GM12865 (cell line): ENCODE measurements at places on chromosomes 16 and 17.

DNA sequence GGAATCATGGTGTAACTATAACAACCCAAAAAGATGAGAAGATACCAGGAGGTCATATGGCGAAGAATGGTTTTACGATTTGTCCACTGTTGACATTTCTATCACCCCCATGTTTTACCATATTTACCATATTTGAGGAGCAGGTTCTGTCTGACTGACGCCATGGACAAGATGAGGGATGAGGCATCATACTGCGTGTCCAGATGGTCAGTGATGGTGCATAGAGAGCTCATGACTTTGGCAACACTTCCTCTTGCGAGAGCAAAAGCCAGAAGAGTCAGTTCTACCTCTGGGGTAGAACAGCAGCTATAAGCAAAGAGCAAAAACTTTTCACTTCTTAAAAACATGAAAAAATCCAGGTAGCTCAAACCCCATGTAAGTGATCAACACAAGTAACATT lies 38.3 kb downstream of the ZZEF1 start:
- no peak for DNase-seq

GRCh38 chr17:40366076-40366860 lies 1.7 kb upstream of the GJD3 start:
- DNase-seq, result no peak

DNA sequence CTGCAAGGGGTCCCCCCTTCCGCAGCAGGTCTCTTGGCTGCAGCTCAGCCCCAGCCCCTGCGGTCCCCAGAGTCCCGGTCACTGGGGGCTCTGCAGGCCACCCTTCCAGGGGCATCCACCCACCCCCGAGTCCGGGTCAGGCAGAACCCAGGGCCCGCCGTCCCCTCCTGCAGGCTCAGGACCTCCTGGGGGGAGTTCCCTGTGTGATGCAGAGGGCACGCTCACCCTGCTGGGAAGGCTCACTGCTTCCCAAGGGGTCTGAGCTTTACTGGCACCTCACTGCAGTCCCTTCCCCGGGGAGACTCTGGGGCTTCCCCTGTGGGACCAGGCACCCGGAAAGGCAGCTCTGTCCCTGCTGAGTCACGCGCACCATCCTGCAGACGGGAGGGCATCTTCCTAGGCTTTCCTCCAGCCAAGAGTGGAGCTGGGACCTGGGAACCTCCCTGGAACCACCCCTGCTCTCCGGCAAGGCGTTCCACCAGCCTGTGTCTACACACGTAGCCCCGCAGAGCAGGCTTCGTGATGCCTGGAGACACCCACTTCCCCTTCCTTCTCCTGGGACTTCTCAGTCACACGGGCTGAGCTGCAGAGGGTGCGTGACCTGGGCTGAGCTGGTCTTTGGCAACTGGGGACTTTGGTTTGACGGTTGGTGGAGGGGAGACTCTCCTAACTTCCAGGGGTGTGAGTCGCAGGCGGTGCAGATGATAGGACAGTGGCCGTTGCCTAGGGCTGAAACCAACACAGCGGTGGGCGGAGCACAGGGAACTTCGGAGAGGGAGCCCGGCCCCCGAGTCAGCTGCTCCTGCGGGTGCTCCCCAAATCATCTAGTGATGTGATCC lies 23.4 kb downstream of the SLC25A10 start:
- DNase-seq, result peak; percentile 58

- peak; percentile 35 for DNase-seq
Observed at GRCh38 chr17:42577140-42577531, 393 bp downstream of the PSMC3IP start.

- peak; percentile 69 for DNase-seq
Observed at GRCh38 chr16:84718-85406, 6.8 kb downstream of the MPG start.

DNA sequence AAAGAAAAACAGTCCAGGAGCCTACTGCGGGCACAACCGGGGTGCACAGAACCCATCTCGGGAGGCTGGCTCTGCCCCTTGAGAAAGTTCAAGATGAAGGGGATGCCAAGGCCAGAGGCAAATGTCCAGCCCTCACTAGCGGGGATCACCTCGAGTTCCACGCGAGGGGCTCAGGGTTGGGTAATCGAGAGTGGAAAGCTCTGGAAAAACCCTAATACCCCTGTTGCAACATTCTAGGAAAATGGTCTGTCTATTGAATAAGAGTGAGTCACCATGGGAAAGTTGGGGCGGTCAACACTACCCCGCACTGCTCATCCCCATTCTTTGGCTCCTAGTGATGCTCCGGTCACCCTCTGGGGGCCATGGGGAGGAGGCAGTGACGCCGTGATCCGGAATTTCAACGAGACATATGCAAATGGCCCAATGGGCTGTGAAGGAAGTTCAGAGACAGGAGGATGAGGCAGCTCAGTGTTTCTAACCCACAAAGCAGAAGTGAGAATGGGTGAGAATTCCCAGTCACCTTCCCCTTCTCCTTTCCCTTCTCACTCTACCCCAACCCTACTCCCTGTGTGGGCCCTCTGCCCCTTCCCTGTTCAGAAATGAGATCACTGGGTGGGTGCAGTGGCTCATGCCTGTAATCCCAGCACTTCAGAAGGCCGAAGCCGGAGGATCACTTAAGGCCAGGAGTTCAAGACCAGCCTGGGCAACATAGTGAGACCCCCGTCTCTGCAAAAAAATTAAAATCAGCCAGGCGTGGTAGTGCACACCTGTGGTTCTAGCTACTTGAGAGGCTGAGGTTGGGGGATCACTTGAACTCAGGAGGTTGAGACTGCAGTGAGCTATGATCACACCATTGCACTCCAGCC lies 22.4 kb downstream of the SOCS3 start:
- DNase-seq, result peak; percentile 83

DNA sequence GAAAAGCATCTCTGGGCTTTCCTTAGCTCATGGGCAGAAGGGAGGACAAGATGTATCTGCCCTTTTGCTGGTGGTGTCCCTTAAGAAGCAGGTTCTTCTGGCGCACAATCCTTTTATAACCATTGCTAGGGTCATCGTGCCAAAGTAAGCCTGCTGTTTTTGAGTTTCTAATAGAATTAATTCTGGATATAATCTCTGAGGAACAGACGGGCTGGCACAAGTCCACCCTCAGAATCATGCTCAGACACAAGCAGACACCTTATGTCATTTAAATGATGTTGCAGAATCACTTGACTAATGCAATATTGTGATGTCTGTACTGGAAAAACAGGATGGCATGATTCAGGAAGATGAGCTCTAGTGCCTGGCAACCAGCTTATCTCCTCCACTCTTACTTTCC lies 18.8 kb upstream of the MMD start:
- no peak for DNase-seq

GRCh38 chr17:43918026-43918389 lies 10.7 kb upstream of the MPP2 start:
- DNase-seq, result no peak

DNA sequence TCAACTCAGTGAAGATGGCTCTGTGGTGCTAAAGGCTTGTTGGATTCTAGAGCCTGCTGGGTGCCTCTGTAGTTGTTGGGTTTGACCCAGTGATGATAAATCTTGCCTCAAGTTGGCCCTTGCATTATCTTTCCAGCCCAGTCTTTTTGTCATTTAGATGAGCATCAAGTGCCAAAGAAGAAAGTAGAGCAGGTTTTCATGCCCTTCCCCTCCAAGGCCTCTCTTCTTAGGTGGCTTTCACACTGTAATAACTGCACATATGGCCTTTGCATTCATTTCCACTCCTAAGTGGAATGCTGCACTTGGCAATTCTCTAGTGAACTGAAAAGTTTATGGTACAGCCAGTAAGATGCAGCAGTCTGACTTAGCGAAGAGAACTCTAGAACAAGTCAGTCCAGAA lies 165.1 kb downstream of the PHKB start:
- DNase-seq, result no peak

- no peak for DNase-seq
Observed at GRCh38 chr16:47524007-47524405, 62.9 kb downstream of the PHKB start.

DNA sequence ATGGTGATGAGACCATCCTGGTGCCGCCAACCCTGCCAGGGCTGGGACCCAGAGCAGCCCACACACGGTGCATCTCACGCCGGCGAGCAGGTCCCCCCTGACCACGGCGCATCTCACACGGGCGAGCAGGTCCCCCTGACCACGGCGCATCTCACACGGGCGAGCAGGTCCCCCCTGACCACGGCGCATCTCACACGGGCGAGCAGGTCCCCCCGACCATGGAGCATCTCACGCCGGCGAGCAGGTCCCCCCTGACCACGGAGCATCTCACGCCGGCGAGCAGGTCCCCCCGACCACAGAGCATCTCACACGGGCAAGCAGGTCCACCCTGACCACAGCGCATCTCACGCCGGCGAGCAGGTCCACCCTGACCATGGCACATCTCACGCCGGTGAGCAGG lies 59.2 kb downstream of the MRM3 start:
- DNase-seq, result peak; percentile 27

GRCh38 chr16:76226011-76226410 lies 51.2 kb upstream of the CNTNAP4 start:
- no peak for DNase-seq

DNA sequence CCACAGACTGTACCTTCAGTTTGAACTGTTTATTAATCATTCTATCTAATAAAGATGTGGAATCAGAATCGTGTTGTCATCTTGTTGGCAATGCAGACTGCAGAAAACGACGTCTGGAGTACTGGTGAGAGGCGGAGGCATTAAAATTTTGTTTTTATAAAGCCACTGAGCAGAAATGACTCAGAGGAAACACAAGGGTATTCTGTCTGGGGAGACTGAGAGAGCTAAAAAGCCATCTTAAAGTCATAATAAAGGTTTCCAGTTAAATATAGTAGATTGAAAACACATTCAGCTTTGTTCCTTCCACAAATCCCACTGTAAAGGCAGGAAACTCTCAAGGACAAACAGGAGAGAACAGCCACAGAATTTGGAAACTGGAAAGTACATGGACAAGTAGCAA lies 74.2 kb downstream of the CPPED1 start:
- peak; percentile 18 for DNase-seq

DNA sequence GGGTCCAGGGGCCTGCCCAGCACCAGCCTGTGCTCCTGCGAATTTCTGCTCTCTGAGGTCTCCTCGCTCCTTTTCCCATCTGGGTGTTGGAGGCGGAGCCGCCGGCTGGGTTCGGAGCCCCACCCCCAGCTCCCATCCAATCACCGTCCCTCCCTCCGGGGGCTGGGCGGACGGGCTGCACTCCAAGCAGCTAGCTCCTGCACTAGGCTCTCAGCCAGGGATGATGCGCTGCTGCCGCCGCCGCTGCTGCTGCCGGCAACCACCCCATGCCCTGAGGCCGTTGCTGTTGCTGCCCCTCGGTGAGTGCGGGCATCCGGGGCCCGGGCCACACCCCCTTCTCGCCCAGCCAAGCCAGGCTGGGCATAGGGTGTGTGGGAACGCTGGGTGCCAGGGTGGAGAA lies at the start of gene NRN1L:
Gene NRN1L (plus strand): TSS at position 202 of the 400 bp plus-strand sequence. CDS start 19 bp downstream, at position 221.
- DNase-seq, result no peak

GRCh38 chr16:11034481-11034931 lies 90.1 kb downstream of the CLEC16A start:
- no peak for DNase-seq

DNA sequence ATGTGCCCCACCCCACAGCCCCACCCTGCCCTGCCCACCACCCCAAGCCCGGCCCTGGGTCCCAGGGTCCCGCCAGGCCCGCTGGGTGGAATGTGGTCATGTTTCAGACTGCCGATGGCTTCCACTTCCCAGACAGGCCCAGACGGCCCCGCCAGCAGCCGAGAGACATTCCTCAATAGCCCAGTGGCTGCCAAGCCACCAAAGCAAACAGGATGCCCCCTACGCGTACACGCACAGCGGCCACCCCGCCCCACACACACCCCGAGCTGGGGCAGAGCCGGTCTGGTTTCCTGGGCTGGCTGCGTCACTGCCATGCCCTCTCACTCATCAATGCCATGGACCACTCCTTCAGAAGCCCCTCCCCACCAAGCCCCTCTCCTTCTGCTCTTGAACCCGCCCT lies 1.2 kb upstream of the KRT17 start:
- no peak for DNase-seq

- DNase-seq, result no peak
Observed at GRCh38 chr16:86977076-86977676, 340.0 kb downstream of the C16orf95 start.

- DNase-seq, result no peak
Observed at GRCh38 chr17:59466946-59467801, 98.2 kb upstream of the DHX40 start.

- DNase-seq, result peak; percentile 49
Observed at GRCh38 chr17:82330322-82331239, 3.0 kb downstream of the SECTM1 start.

DNA sequence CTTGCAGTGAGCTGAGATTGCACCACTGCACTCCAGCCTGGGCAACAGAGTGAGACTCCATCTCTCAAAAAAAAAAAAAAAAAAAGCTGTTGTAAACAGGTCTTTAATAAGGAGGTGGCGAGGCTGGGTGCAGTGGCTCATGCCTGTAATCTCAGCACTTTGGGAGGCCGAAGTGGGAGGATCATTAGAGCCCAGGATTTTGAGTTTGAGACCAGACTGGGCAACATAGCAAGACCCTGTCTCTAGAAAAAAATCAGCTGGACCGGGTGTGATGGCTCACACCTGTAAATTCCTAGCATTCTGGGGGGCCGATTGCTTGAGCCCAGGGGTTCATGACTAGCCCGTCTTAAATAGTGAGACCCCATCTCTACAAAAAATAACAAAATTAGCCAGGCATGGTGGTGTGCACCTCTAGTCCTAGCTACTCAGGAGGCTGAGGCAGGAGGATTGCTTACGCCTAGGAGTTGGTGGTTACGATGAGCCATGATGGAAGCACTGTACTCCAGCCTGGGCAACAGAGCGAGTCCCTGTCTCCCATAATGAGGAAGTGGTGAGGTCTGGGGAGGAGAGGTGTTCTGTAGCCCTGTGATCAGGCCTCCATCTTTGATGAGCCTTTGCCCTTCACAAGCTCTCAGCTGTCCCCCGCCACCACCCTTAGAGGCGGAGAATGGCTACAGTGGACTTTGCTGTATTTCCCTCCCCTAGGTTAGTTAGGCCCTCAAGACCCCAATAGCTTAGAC lies 36.2 kb downstream of the ZNF778 start:
- no peak for DNase-seq

- DNase-seq, result no peak
Observed at GRCh38 chr17:41956522-41956921, 10.1 kb upstream of the CNP start.

- DNase-seq, result no peak
Observed at GRCh38 chr16:54326266-54326662, 39.7 kb upstream of the IRX3 start.
